ENCODE measurements at places on chromosomes 5 and 9.
A peak's percentile ranks its signal among the peaks of the same experiment; 100 is the strongest.

- no peak for DNase-seq
Measured at GRCh38 chr9:95147452-95148207, 169.9 kb downstream of the FANCC start.

DNA sequence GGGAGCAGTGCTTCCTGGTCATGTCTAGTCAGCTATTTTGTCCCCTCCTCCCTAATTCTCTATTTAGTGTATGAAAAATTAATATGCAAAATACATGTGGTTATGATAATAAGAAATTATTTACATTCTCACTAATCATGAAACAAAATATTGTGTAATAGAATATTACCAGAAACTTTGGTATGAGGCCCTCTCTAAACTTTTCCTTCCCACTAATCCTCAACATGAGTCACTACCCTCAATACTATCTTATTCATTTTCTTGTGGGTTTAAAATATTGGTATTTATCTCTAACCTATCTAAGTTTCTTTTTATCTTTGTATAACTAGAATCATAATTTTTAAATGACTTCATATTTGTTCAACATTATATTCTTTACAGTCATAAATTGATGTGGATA is 545.9 kb upstream of the PTPRD start:
- no peak for DNase-seq

GRCh38 chr5:111517853-111518501 is 5.6 kb upstream of the STARD4 start:
- no peak for DNase-seq

DNA sequence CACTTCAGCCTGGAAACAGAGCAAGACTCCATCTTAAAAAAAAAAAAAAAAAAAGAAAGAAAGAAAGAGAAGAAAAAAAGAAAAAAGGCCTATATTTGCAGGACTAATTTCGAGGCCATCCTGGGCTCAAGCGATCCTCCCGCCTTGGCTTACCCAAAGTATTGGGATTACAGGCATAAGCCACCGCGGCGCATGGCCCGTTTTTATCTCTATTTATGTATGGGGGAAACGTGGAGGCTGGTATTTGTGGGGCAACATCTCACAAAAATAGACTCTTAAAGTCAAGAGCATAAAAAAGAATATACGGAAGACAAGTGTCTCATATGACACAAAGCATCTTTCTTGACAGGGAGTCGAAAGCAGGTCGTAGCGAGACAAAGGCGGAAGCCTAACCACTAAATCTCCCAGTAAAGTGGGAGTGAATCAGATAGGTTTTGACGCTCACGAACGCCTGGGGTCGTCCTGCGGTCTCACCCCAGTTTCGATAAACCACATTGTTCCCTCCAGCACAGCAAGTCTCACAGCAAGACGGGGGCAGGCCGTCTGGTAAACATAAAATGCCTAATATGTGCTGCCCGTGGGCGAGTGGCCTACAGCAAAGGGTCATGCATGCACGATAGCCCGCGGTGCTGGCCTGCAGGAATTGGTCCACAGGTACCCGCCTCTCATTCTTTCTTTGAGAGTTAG is 1.8 kb upstream of the TRIM41 start:
- DNase-seq = no peak

DNA sequence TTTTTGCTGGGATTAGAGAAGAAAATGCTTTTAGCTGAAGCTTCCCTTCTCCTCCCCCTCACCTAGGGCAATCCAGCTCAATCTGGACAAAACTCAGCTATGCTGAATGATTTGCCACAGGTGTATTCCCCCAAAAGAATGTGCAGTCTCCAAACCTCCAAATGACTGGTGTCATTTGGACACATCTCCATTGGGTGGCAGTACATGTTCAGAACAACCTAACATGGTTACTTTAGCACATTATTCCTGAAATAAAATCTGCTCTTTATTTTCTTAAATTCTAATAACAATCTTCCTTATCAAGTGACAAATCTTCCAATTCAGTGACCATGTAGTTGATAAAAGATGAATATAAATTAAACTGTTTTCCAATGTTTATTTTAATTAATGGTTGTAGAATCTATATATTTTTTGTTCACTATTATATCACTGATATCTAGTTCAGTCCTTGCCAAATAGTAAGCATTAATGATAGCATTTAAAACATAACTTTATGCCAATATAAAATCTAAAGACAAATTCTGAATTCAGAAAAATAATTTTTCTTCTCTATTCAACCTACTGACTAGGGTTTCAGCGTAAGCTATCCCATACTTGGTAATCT is 61.3 kb upstream of the MOCS2 start:
- DNase-seq = no peak

- DNase-seq = no peak
Measured at GRCh38 chr5:142735323-142736246, 34.6 kb upstream of the ARHGAP26 start.

DNA sequence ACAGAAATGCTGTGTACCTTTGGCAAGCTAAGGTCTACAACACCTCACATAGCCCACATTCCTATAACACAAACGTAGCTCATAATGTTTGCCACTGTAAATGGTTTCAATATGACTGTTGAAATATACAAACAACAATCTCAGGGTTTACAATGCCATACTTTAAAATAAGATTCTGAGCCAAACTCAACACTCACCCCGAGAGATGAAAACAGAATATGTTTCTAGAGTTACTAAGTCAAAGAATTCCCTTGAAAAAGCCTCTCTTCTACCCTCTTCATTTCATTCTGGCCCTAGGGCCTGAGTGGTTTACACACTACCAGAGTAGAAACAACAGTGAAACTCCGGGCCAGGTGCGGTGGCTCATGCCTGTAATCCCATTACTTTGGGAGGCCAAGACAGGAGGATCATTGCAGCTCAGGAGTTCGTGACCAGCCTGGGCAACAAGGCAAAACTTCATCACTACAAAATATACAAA is 72.6 kb downstream of the MYO10 start:
- no peak for DNase-seq

- no peak for DNase-seq
Measured at GRCh38 chr9:96107436-96107835, 194.5 kb downstream of the HSD17B3 start.

GRCh38 chr9:126128494-126129142 is 198.0 kb upstream of the MVB12B start:
- DNase-seq = no peak

DNA sequence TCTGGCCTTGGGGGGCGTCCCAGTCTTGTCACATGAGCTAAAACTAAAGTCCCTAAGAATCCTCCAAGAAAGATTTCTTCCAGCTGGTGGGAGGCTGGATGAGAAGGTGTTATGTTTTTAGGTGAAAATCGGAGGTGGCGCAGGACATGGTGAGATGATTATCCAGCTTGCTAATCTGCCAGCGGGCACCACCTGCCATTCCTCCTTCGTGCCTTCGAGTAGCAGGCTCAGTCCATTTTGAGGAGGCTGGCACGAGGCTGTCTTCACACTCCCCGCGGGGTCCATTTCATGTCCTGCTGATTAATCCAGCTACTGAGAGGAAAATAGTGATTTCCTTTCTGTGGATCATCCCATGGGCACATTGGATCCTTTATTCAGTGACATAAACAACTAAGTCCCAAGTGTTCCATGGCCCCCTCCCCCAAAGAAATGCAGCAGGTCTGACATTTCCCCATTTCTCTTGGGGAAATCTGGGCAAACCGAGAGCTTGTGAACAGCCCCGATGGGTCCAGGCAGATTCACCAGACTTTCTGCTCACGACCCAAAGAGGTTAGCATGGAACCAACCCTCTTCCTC is 38.2 kb upstream of the EXOC3 start:
- no peak for DNase-seq

DNA sequence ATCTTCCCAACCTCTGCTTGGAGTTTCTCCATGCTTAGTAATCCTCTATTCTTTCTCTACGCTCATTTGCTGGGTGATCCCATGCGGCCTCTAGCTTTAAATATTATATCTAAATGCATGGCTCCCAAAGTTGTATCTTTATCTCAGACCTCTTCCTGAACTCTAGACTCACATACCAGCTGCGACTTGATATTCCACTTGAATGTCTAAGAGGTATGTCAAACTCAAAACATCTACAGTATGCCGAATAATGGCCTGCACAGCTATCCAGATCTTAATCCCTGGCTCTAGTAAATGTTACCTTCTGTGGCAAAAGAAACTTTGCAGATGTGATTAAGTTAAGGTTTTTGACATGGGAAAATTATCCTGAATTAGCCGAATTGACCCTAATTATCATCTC is 179.2 kb downstream of the TTC39B start:
- DNase-seq = no peak

DNA sequence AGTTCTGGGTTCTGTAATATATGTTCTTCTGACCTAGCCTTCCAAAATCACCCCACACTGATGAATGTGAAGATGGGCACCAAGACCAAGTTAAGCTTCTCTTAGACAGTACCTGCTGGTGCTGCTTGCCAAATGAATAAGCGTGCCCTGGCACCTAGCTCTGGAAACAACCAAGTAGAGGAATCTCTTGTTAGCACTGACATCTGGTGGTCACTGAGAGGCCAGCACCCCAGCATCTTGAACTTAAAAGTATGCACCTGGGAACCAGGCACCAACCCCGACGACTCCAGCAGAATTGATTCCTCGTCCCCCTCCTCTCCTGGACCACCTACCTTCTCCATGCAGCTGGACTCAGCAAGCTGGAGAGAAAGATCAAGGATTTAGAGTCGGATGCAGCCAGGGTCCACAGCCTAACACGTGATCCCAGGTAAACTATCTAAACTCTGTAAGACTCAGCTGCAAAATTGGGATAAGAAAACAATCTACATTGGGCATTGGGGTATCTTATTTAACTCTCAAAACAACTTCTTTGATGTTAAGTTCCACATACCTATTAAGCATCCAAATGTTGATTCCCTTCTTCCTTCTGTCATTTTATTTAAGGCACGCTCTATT is 89.8 kb downstream of the SLC1A3 start:
- DNase-seq = peak; percentile 28

- no peak for DNase-seq
Measured at GRCh38 chr5:79243224-79243623, 7.3 kb downstream of the JMY start.

GRCh38 chr9:14173713-14174112 is 140.2 kb downstream of the NFIB start:
- no peak for DNase-seq

GRCh38 chr9:32957358-32957757 is 44.1 kb downstream of the APTX start:
- DNase-seq = no peak

- DNase-seq = no peak
Measured at GRCh38 chr5:174236070-174236469, 190.6 kb downstream of the NSG2 start.

DNA sequence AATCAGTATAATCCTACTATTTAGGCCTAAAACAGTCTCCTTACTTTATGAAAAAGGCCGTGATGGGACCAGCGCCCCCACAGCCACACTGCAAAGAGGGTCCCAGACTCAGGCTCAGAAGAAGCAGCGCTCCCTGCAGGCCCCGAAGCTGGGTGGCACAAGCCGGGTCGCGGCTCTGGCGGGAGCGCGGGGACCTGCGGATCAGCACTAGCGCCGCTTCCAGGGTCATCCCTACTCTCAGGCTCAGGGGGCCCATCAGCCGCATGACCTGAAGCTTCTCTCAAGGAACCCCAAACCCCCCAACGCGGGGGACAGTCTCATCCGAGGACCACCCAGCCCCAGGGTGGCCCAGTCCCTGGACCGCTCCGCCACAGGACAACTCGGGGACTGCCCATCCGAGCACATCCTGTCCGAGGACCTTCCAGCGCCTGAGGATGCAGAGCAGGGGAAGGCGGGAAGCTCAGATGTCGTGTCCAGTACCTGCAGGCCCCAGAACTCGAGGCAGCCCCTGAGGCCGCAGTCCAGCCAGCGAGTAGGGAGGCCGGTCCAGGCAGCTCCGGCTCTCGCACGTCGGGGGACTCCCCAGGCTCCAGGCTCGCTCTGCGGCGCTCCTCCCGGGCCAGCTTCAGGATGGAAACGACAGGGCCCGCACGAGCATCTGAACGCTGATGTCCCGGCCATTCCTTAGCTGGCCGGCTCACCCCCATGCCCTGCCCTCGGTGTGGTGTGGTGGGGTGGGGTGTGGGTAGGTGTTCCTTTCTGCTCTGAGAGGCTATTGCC is 32.4 kb upstream of the CDK20 start:
- DNase-seq = no peak

- no peak for DNase-seq
Measured at GRCh38 chr5:50328193-50328729, 112.8 kb downstream of the EMB start.

- no peak for DNase-seq
Measured at GRCh38 chr9:131100445-131100844, 4.1 kb downstream of the AIF1L start.

- no peak for DNase-seq
Measured at GRCh38 chr9:90219548-90220118, 423.0 kb downstream of the DIRAS2 start.

GRCh38 chr5:145531038-145531734 is 304.0 kb downstream of the PRELID2 start:
- DNase-seq = peak; percentile 4

DNA sequence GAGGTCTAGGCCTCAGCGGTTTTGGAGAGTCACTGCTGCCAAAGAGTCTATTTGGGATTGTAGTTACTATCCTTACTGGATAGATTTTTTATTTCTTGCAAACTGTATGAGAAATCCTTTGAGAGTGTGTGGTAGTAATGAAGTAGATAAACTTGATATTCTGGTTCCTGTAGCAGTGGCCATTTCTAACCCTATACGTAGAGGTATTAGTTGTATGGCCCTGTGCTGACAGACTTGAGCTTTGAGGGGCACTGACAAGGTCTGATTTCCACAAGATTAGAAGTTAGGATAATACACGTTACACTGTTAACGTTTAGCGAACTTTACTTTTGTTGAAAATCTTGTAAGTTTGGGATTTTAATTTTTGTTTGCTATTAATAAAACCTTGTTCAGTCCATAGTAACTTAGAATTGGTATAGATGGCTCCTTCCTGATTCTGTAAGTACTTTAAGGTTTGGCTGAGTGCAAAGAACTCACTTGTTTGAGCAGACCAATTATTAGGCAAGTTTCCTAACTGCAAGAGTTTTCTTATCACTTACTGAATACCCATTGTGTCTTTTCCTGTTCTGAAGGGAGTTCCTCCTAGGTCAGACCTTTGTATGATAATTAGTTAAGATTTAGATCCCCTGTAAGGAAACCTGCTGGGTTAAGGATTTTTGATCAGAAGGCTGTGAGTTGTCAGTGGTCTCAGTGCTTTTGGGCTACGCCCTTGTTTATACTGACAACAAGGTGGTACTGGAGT is 31.4 kb downstream of the GCNT1 start:
- no peak for DNase-seq

DNA sequence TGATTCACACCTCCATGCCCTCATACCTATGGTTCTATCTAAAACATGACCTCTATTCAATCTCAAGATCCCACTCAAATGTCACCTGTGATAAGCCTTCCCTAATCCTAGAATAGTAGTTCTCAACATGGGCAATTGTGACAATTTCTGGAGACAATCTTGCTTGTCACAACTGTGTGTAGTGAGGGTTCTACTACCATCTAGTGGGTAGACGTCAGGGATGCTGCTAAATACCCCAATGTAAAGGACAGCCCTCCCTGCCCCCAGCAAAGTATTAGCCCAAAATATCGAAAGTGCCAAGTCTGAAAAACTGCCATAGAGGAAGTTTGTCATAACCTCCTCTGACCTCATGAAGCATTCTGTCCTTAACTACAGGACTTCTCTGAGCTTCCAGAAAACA is 32.0 kb downstream of the TBCA start:
- no peak for DNase-seq

All from COLO829 (cell line).